Stimulated activated CD4-positive, alpha-beta T cell treated with anti-CD3 and anti-CD28 coated beads, Interleukin-4, amount 100 ng/mL, for 1 hour (primary cell): ENCODE measurements at places on chromosomes 2 and 18.

GRCh38 chr2:26758790-26759321 lies 5.2 kb upstream of the SLC35F6 start:
- no peak for DNase-seq

- no peak for DNase-seq
These were observed 45.9 kb downstream of the IL1R2 start for GRCh38 chr2:102037681-102038080.

GRCh38 chr2:151302404-151302803 lies 12.9 kb upstream of the NMI start:
- DNase-seq: no peak

GRCh38 chr2:159936471-159936870 lies 125.9 kb downstream of the PLA2R1 start:
- no peak for DNase-seq

DNA sequence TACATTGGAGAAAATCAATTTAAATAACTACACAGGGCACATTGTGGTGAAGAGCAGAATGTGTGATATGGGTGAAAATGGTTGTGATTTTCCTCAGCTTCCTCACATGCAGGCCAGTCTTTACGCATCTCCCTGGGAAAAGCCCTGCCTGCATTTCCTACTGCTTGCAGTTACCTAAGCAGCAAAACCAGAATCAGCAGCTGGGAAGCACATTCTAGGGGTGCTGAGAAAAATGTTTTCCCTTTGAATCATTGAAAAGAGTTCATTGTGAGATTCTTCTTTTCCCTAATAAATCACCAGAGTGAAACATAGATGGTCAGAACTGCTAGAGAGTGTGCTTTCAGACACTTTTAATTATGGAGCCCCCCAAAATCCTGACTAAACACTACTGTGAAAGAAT lies 656.0 kb downstream of the TDRD15 start:
- no peak for DNase-seq

GRCh38 chr2:143802242-143802641 lies 673.0 kb downstream of the ARHGAP15 start:
- no peak for DNase-seq

GRCh38 chr2:218698885-218699284 lies 11.8 kb upstream of the TTLL4 start:
- DNase-seq: no peak

- DNase-seq: no peak
These were observed 520.1 kb upstream of the RAB6C start for GRCh38 chr2:129459200-129459876.

DNA sequence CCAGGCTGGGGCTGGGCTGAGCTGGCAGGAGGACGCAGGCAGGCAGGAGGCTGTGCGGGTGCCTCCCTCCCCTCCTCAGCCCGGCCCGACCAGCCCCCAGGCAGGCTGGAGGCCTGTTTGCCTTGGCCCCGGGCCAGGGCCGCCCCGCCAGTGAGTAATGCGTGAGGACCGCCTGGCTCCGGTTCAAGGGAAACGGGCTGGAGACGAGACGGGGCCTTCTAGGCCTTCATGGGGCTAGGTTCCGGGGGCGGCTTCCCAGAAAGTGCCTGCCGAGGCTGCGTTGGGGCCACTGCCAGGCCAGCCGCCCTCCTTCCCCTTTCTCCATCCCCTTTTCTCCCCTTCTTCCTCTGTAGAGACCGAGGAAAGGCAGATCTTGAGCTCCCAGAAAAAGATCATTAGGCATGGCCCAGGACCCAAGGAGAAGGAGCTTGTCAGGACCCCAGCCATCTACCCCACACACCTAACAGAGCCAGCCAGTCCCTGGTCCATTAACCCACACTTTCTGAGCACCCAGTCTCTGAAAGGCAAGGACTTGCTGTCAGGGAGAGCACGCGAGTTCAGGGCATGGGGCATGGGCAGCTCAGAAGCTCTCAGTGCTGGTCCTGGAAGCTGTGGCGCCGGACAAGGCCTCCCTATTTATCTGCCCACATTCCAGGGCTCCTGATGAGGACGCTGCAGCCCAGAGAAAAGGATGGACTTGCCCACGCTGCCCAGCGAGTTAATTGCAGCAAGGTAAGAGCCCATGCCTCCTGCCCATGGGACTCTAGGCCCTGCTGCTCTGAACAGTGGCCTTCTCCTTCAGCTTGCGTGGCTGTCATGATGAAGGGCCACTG lies 48.5 kb downstream of the SMAD7 start:
- DNase-seq: no peak

GRCh38 chr2:160207271-160207670 lies 7.2 kb upstream of the ITGB6 start:
- no peak for DNase-seq

GRCh38 chr18:74251297-74252038 lies 40.3 kb downstream of the CYB5A start:
- DNase-seq: no peak

DNA sequence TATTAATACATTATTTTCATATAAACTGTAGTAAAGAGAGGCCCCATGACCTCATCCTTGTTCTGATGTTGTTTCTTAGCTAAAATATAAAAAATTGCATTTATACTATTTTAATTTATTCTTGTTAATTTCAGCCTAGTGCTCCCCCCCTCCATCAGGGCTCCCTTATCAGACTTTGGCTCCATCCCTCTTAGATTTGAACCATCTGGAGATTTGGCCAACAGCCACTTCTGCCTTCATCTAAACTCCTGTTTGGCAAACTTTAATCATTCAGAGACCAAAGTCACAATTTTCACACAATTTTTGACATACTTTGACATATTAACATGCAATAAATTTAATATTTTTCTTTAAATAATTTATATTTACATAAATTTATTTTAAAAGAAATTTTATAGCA lies 569.3 kb downstream of the TDRD15 start:
- no peak for DNase-seq

DNA sequence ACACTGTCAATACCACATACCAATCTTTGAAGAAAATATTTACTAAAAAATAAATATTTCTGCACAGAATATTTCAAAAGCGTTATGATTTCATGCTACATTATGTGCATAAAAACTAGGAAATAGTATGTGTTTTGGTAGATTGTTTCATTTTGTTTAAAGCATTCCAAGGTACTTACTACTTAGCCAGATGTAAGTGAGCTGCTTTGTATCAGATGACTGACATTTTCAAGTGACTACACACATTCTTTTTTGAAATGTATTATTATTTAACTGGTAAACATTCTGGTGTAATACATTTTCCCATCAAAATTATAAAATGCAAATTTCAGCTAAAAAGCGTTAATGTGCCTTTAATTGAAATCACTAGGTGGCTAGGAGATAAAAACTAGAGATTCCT lies 21.5 kb downstream of the GCA start:
- no peak for DNase-seq

DNA sequence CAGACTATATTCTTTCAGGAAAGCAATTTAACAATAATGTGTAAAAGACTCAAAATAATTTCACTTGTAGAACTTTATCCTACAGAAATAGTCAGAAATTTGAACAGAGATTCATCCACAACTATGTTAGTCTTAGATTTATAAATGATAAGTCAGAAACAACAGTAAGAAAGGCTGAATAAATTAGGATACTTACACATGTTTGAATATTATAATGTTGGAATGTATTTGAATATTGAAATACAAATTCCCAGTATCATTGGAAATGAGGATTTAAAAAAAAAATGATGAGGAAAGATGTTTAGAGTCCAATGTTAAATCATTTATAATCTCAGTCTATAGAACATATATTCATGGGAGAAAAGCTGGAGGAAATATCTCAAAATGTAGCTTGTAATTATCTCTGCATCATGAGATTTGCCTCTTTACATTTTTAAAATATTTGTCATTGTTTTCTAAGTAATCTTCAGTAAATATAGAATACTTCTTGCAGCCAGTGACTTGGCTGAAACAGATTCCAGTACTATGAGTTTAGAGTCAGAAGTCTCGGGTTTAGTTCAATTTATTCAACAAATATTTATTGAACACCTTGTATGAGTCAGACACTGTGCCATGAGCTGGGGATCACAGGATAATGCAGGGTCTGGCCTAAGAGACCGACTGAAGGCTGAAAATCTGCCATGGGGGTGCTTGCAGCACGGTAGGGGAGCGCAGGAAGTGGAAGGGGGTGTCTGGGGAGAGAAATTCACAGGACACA lies 32.3 kb downstream of the CXCR4 start:
- DNase-seq: no peak

DNA sequence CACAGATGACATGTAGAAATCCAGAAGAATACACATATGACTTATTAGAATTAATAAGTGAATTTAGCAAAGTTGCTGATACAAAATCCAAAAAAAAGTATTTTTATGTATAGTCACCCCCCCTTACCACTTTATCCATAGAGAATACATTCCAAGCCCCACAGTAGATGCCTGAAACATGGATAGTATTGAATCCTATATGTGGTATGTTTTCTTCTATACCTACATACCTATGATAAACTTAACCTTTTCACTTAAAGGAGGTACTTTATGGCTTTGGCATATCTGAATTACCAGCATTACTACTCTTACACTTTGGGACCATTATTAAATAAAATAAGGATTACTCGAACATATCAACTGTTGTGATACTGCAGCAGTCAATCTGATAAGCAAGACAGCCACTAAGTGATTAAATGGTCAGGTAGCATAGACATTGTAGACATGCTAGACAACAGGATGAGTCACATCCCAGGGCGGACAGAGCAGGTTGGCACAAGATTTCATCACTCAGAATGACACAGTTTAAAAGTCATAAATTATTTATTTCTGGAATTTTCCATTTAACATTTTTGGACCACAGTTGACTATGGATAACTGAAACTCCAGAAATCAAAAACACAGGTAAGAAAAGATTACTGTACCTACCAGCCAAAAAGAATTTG lies 208.2 kb upstream of the CHAC2 start:
- no peak for DNase-seq

DNA sequence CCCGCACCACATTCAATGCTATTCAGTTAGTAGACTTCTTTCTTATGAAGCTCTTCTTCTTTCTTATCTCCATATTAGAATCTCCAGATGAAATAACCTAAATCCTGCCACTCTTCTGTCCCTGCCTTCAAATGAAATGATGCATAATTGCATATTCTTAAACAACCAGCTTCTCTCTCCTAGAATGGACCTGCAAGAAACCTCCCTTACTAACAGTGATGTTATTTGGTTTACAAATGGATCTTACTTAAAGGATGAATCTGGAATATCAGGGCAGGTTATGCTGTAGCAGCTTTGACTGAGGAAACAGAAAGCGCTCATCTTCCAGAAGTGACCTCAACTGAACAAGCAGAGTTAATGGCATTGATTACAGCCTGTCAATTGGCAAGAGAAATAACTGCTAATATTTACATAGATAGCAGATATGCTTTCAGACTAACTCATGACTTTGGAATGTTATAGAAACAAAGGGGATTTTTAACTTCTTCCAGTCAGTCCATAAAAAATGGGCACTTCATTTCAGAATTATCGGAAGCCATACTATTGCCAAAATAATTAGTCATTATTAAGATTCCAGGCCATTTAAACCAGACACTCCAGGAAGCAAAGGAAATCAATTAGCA lies 755.7 kb upstream of the HS6ST1 start:
- no peak for DNase-seq

DNA sequence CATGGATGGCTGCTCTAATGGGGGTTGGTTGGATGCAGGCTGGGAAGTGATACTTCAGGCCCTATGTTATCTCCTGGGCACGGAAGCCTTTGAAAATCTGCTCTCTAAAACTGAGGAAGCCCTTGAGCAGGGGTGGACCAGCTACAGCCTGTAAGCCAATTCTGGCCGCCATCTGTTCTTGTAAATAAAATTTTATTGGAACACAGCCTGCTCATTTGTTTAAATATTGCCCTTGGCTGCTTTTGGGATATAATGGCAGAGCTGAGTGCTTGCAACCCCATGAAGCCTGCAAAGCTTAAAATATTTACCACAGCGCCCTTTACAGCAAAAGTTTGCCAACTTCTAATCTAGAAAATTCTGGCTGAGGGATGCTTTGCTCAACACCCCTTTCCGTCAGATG lies 11.9 kb upstream of the IGFBP2 start:
- DNase-seq: no peak

DNA sequence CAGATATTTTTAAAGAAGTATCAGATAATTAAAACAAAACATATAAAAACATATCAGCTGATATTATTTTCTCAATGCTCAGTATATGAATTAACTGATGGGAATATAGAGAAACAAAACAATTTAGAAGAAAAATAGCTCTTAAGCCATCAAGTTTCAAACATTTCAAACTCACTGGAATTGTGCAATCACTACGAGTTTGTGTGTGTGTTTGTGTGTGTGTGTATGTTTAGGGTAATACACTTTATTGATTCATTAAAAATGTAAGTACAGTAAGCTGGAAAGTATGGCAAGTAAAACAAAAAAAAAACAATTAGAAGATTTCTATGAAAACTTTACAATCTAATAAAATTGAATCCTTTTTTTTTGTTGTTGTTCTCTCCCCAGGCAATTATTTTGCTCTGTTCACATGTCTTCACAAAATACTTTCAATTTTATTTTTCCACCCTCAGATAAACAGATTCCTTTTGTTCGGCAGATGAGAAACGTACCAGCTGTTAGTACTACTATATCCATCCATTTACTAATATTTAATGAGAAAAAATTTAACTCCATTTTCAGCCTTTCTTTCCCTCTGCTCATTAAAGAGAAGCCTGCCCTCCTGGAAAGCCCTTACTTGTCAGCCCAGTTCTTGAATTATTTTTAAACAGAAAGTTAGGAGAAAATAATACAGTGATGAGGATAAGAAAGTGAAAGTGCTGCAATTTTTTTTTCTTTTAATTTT lies 87.6 kb downstream of the SLC8A1 start:
- no peak for DNase-seq

DNA sequence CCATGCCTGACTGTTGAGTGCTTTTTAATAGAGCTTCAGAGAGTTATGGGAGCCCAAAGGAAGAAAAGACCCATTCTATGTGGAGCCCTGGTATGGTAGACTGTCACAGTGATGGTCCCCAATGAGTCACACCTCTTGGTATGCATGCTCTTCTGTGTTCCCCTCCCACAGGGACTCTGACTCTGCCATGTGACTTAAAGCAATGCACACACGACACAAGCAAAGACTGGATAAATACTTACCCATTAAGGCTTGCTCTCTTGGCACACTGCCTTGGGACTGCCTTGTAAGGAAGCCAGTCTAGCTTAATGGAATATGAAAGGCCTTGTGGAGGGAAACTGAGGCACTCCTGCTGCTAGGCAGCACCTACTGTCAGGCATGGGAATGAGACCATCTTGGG lies 16.7 kb upstream of the DTNB start:
- DNase-seq: no peak

- no peak for DNase-seq
These were observed 82.0 kb downstream of the ZNF516 start for GRCh38 chr18:76412818-76413565.

DNA sequence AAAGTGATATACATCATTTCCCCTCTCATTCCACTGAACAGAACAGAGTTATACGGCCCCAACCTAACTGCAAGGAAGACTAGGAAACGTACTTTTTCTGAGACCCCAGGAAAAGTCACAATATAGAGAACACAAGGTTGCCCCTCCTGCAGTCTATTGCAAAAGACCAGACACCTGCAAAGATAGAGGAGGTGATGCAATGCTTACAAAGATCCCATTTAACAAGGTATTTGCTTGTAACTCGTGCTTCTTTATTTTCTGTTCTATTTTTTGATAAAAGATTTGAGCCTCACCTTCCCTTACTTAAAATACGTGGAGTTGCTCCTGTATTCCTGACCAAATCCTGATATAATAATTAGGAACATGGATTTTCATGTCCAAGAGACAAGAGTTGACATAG lies 793.0 kb upstream of the ID2 start:
- DNase-seq: no peak
